Activated naive CD4-positive, alpha-beta T cell treated with anti-CD3 and anti-CD28 coated beads for 36 hours (primary cell): ENCODE measurements at places on chromosomes 2 and 18.
A peak's percentile ranks its signal among the peaks of the same experiment; 100 is the strongest.

GRCh38 chr18:35641916-35642315 lies 60.4 kb downstream of the GALNT1 start:
- DNase-seq, result no peak

DNA sequence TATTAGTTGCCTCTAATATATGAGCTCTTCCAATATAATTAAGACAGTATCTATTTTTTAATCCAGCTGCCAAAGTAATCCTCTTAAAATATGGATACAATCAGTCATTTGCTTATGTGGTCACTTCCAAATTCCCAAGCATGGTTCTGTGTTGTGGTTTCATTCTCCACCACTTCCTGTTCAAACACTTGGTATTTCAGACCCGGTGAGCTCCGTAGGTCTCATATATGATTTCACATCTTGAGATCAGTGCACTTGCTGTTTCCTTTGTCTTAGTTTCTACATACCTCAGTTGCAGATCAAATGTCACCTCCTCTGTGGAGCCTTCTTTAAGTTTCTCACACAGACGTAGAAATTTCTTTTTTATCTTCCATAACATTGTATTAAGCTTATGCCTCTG lies 254.2 kb downstream of the KCNS3 start:
- no peak for DNase-seq

DNA sequence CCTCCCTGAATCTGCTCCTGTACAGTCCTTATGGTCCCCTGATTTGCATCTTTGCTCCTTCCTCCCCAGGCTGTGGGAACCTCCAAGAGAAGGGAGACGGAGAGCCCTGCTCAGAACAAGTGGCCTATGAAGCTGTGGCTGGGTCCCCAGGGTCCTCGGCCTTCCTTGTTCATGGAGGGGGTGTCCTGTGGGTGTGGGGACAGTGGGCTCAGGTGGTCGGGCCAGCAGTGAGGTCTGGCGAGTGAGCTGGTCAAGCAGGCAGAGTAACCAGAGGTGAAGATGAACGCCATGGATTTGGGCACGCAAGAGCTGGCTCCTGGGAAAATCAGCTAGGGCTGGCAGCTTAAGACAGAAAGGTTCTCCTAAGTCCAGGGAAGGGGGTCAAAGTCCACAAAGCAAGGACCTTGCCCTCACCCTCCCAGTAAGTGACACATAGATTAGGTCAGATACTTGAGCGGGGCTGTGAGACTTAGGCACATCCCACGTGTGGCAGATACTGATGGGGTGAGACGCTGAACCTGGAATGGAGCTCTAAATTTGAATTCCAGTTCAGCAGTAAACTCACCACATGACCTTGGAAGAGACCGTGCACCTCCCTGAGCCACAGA lies 24.8 kb downstream of the GNLY start:
- DNase-seq, result no peak

DNA sequence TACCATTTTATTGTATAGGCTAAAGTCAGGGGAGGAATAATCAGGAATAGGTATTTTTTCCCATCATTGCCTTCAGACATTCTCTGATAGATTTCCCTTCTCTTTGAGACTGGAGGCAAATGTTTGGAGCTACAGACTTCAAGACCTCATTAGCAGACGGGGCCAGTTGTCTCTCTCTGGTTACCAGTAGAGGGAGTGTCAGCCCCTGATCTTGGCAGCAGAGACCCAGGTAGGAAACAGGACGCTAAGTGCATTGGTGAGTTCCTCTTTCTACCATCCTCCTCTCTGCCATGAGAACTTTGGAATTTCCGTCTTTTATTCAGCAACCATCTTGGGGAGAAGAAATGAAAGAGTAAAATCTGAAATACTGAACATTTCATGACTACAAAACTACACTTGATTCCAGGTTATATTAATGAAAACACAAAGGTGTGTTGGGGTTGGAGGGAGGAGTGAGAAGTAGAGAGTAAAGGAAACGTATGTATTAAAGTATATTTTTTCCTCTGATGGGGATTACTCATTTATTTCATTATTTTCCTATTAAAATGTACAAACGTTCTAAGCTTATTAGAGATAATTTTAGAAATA lies 186.2 kb upstream of the GCFC2 start:
- DNase-seq, result peak; percentile 10

- DNase-seq, result peak; percentile 86
Observed at GRCh38 chr18:49898421-49898820, 85.1 kb upstream of the ACAA2 start.

GRCh38 chr2:13110825-13111224 lies 394.1 kb downstream of the TRIB2 start:
- DNase-seq, result no peak

GRCh38 chr2:235811446-235812184 lies 317.8 kb downstream of the AGAP1 start:
- DNase-seq, result no peak

GRCh38 chr2:102180687-102180999 lies 6.2 kb upstream of the IL1RL2 start:
- DNase-seq, result no peak

DNA sequence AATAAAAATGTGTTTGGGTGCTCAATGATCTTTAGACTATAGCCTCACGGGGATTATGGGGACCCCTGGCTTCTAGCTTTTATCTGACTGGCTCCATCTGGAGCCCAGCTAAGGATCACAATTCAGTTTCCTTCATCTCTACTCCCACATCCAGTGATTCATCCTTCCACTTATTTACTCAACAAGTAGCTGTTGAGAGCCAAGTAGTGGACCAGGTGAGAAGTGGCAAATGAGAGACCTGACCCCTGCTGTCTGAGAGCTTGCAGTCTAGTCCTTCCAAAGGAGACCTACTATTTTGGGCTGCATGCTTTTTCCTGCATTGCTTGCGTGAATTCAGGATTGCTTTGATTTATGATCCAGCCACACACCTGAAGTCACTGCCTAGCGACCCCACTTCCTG lies 10.7 kb upstream of the DSG3 start:
- DNase-seq, result no peak

GRCh38 chr18:12939162-12939561 lies 8.6 kb upstream of the SEH1L start:
- no peak for DNase-seq

DNA sequence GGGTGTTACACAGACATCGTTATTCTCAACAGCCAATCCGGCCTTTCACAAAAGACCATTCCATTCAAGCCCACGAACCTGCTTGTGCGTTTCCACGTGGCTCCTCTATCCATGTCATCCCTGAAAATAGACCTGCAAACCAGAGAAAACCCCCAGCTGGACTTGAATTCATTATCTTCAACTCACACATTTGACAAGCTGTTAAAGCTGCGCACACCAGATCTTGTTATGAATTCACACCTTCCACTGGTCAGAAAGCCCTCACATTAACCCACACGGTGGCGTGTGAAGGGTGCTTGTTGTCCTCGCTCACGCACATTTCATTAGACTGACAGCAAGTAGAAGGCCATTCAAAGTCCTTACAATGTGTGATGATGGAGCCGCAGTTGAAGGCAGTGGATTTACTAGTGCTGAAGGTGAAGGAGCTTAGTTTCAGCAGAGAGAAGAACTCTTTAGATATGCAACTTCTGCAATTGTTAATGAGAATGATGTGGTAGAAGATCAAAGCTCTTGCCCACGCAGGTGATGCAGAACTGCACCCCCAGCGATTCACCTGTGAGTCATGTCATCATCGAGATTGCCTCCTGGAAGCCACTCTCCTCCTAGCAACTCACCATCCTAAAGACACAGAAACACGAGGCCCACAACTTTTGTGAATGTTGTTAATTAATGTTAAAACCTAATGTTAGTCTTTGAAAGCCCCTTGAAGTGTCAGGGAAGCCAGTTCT lies 224.8 kb upstream of the SOX11 start:
- DNase-seq, result no peak
